ENCODE measurements at places on chromosomes 12 and 14. TPM values are rescaled to one million over a fixed set of nuclear protein-coding genes. Genes with fewer than 3 reads are reported as not detected.

RTL1 gene
- total RNA-seq = under 0.01 TPM

RHOJ gene
- 4.2 TPM for total RNA-seq

DPF3 gene
- 5.2 TPM for total RNA-seq

GPR68 gene
- 10.1 TPM for total RNA-seq

CLEC4D gene
- not detected for total RNA-seq

IRAK3 gene
- total RNA-seq = 11.6 TPM

IAPP gene
- not detected for total RNA-seq

SLC25A21 gene
- total RNA-seq = 0.89 TPM

FBXL14 gene
- 12.2 TPM for total RNA-seq

MYRFL gene
- under 0.01 TPM for total RNA-seq

KERA gene
- total RNA-seq = not detected

RFLNA gene
- total RNA-seq = 76.1 TPM

PMCH gene
- not detected for total RNA-seq

ANO2 gene
- total RNA-seq = 0.23 TPM

PARPBP gene
- total RNA-seq = 4.2 TPM

MYF5 gene
- not detected for total RNA-seq

P2RX2 gene
- total RNA-seq = not detected

SERPINA4 gene
- not detected for total RNA-seq

SERPINA9 gene
- not detected for total RNA-seq

TTC7B gene
- total RNA-seq = 41.9 TPM

SLC6A15 gene
- 5.6 TPM for total RNA-seq

Data from smooth muscle cell of the umbilical artery (primary cell).